Tongue (tissue), 3 donors: ENCODE measurements at places on chromosomes 13 and 19. TPM values are rescaled to one million over a fixed set of nuclear protein-coding genes. Genes with fewer than 3 reads are reported as not detected.
A peak's percentile ranks its signal among the peaks of the same experiment; 100 is the strongest.

Gene CYP4F3
- total RNA-seq, result 1.4 TPM

Gene CNFN
- total RNA-seq, result 1.6 TPM

Gene CYP4F2
- not detected for total RNA-seq

Gene SHC2
- total RNA-seq, result 18.3 TPM

Gene ELSPBP1
- total RNA-seq, result not detected

Gene SIGLEC9
- 0.21 TPM for total RNA-seq

Gene LRRC63
- total RNA-seq, result not detected

Gene SGCG
- total RNA-seq, result 157 TPM

Gene C5AR1
- total RNA-seq, result 1.2 TPM

Gene ZNF98
- 2.3 TPM for total RNA-seq

Gene FAM216B
- total RNA-seq, result not detected

Gene IL12RB1
- 0.41 TPM for total RNA-seq

Gene CABP5
- total RNA-seq, result not detected

Gene DLEU7
- total RNA-seq, result not detected

GRCh38 chr13:46995874-46996273, 99.0 kb upstream of the HTR2A start:
- DNase-seq, result no peak

DNA sequence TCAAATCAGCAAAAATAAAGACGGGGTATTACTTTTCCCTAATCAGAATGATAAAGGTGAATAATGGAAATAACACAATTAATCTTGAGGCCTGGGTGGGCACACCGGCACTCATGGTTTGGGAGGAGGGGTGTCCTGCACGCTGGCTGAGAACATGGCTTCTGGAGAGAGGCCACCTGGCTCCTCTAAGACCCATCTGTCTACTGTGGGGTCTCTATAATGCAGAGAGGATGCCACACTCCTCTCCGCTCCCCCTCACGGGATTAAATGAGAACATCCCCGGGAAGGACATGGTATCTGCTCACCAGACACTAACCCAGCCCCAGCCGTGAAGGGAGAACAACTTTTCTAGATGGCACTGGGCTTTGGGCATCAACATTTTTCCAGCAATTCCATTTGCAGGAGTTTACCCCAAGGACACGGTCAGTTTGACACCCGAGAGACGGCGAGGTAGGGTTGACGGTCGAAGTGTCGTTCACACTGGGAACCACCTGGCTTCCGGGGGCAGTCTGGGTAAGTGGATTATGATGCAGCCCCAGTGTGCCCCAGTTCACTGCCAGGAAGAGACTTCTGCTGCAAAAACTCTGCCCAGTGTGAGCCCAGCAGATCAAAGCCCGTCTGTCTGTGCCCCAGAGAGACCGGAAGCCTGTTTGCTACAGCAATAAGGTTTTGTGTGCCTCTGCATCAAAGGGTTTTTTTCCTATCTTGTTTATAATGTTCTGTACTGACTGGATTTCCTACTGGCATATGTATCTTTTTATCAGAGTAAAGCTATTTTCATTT, 56.6 kb downstream of the CEBPG start:
- no peak for DNase-seq

- peak; percentile 44 for DNase-seq
These were observed 7.3 kb upstream of the DGKH start for GRCh38 chr13:42041011-42041683.

DNA sequence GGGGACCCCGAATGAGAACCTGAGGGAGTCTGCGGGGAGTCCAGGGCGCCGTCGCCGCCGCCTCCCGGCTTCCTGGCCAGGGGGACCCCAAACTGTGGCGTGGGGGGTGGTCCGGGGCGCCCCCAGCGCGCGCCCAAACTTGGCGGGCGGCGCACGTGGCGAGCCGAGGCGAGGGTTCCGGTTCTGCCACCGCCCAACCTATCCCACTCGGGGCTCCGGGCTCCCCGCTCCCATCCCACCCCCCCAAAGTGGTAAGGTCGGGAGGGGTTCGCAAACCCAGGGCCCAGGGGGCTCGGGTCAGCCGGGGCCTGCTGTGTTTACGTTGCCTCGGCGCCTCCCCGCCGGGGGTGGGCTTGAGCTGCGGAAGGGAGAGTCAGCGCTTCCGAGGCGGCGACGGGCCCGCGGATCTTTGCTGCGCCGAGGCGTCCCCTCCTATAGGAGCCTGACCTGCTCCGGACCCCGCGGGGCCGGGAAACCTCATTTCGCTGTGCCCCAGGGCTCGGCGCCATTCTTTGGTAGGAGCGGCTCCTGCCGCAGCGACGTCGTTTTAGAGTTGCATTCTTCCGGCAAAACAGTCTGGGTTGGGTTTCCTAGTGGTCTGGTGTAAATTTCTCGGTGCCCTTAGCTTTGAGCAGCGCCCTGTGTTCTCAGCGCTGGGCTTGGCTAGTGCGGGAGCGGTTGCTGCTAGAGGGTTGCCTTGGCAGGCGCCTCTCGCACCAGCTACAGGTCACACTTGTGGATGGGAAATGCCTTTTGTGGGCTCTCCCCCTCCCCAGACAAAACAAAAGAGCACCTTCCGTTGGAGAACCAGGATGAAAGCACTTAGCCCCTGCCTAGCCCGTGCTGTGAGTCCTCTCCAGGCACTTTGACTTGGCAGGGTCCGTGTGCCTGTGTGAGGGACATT, 1.2 kb downstream of the DAZAP1 start:
- DNase-seq, result peak; percentile 57

DNA sequence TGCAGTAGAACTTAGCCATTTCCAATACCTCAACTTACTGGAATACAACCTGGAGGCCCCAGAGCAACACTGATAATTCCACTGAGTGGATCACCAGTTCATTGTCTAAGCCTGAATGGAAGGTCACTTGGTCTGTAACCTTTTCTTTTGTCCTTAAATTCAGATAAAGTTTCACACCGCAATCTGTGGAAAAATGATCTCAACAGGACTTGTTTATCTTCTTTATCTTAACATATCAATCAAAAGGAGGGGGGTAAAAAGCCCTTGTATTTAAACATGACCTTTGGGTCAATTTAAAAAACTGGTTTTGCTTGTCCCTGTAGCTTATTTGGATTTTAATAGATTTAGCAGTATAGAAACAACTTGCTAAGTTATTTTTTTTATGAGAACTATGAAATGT, 21.6 kb downstream of the SAE1 start:
- DNase-seq, result no peak

DNA sequence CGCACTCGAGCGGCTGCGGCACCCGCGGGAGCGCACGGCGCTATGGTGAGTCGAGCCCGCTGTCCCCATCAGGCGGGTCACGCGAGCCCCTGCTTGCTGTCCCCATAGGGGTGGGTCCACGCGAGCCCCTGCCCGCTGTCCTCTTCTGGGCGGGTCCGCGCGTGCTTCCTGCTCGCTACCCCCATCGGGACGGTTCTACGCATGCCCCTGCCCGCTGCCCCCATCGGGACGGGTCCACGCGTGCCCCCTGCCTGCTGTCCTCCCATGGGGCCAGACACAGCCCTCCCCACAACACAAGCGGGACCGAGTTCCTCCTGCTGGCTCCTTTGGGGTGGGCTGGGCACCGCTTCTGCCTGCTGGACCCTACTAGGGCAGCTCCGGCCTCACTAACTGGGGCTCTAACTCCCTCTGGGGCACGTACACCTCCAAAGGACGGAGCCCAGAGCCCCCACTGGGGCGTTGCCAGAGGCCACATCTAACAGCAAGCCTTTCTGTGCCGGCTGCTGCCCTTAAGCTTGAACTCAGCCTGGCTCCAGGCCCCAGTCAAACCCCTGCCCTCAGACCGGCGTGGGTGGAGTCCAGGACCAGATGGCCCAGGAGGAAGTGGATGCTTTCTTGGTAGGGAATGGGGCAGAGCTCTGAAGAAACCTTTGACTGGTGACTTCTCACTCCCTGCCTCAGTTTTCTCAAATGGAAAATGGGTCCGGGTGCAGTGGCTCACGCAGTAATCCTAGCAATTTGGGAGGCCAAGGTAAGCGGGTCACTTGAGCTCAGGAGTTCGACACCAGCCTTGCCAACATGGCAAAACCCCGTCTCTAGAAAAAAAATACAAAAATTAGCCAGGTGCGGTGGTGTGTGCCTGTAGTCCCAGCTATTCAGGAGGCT, 722 bp downstream of the COLGALT1 start:
- peak; percentile 55 for DNase-seq

GRCh38 chr13:23871616-23872220, 17.5 kb downstream of the MIPEP start:
- DNase-seq, result peak; percentile 73

DNA sequence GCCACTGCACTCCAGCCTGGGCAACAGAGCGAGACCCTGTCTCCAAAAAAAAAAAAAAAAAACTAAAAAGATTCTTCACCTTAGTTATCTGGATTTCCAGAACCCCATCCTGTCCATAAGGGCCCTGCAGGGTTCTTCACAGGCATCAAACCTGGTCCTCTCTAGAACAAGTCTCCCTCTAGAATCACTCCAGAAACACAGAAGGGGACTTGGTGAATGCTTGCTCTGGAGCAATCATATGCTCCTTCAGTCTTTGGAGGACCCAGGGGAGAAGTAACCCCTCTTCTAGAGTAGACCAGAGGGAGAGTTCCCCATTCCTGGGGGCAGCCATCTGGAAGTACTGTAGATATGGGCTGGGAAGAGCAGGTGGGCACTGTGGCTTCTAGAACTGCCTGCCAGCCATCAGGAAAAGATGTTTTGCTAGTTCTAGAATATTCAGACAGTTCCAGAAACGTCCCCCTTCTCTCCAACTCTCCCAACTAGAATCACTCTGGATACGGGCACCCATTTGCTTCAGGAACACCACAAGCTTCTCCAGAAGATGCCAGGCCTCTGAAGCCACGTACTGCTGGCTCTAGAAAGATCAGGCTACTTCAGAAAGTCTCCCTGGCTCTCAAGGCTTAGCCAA, 2.8 kb downstream of the FUT1 start:
- DNase-seq, result no peak

- DNase-seq, result no peak
These were observed 6.5 kb upstream of the SIN3B start for GRCh38 chr19:16822648-16823047.

GRCh38 chr13:110583178-110583865, 21.8 kb upstream of the RAB20 start:
- no peak for DNase-seq

- DNase-seq, result peak; percentile 16
These were observed 529.3 kb downstream of the IRS2 start for GRCh38 chr13:109256866-109257760.

GRCh38 chr19:1374250-1374577, 9.5 kb upstream of the NDUFS7 start:
- DNase-seq, result no peak

- peak; percentile 70 for DNase-seq
These were observed 123.0 kb downstream of the COL4A1 start for GRCh38 chr13:110183910-110184309.

DNA sequence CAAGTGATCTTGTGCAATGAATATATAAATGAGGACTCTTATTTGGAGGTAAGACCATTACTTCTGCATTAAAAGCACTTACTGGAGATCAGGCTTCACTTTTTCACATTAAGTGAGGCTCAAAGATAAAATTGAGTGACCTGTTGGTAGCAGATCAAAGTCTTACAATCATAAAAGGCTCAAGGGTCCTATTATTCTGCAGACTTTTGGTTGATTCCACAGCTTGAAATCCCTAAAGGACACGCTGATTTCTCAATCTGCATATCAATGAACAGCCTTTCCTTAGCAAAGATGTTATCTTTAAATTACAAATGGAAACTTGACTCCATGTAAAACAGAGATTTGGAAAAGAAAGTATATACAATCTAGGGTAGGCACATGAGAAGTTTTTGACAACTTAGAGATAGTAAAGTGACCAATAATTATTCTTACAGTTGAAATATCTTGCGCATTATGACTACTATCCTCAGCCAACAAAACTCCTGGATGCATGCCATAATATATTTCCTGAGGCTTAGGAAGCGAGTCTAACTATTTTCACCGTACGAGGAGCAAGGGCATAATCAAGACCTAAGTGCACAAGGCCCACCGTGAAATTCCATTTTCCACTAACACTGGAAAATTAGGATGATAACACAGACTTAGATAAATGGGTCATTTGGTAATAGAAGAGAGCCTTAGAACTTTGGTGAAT, 640.7 kb downstream of the LIG4 start:
- no peak for DNase-seq

- DNase-seq, result no peak
These were observed 9.8 kb upstream of the ZSCAN5A start for GRCh38 chr19:56324436-56324835.

DNA sequence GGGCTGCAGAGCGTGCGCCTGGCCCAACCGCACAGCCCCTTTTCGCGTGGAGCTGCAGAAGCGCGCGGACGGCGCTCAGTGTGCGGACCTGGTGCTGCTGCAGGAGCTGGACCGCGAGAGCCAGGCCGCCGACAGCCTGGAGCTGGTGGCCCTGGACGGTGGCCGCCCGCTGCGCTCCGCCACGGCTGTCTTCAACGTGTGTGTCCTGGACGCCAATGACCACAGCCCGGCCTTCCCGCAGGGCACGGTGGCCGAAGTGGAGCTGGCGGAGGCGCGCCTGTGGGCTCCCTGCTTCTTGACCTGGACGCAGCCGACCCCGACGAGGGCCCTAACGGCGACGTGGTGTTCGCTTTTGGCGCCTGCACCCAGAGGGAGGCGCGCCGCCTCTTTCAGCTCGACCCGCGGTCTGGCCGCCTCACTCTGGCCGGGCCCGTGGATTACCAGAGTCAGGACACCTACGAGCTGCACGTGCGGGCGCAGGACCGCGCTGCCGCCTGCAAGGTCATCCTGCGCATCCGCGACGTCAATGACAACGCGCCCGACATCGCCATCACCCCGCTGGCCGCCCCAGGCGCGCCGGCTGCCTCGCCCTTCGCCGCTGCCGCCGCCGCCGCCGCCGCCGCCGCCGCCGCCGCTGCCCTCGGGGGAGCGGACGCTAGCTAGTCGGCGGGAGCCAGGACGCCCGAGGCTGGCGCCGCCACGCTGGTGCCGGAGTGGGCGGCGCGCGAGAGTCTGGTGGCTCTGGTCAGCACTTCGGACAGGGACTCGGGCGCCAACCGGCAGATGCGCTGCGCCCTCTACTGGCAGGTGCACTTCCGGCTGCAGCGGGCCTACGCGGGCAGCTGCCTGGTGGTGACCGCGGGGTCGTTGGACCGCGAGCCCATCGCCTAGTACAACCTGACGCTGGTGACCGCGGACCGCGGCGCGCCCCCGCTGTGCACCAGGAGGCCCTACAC, 172.2 kb downstream of the OLFM4 start:
- peak; percentile 83 for DNase-seq

DNA sequence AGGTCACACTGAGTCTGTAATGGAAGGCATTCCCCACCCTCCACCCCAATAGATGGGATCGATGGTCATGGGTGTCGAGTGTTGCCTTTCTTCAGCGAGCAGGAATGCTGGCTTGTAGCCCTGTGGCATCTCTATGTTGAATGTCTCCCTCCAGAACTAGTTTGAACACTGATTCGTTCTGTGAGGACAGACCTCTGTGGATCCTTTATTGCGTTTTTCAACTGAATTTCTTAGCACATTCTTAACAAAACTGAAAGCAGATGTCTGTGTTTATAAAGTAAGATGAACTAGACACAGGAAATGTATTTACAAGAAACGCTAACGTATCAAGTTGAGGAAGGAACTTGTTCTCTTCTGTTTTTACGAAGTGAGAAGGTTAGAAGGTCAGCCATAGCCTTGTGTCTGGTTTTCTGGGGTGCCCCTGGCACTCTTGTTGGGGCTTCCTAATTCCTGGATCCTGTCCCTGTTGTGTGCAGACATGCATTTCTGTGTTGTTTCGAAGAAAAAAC, 36.8 kb upstream of the TM9SF2 start:
- DNase-seq, result peak; percentile 54
